Tracheal epithelial cell (primary cell): ENCODE measurements at places on chromosomes 2 and 18. TPM values are rescaled to one million over a fixed set of nuclear protein-coding genes. Genes with fewer than 3 reads are reported as not detected.

INSIG2 gene
- total RNA-seq = 8.5 and 21.7 TPM in 2 replicates

UGT1A9 gene
- 21.4 TPM in 1 of 2 replicates, not detected in the other for total RNA-seq

GPR39 gene
- 7.2 and 12.4 TPM in 2 replicates for total RNA-seq

MAP2 gene
- 5.3 and 8.7 TPM in 2 replicates for total RNA-seq

SLC4A5 gene
- 0.24 and 0.64 TPM in 2 replicates for total RNA-seq

SPIRE1 gene
- total RNA-seq = 74.5 and 114 TPM in 2 replicates

TIGD1 gene
- total RNA-seq = 0.96 and 1.7 TPM in 2 replicates

SOX11 gene
- total RNA-seq = under 0.01 TPM in 1 of 2 replicates, not detected in the other

RNF152 gene
- total RNA-seq = 31.6 and 35.8 TPM in 2 replicates

MROH2A gene
- not detected in 2 replicates for total RNA-seq

ITPRIPL1 gene
- 1.9 and 3.6 TPM in 2 replicates for total RNA-seq

DNMT3A gene
- total RNA-seq = 7.5 and 8.2 TPM in 2 replicates

DDX18 gene
- total RNA-seq = 72.1 and 79.1 TPM in 2 replicates

TCF23 gene
- total RNA-seq = not detected in 2 replicates

KCNG3 gene
- total RNA-seq = not detected in 2 replicates

GPR45 gene
- total RNA-seq = not detected in 2 replicates

LRRTM4 gene
- not detected in 2 replicates for total RNA-seq

SLC40A1 gene
- total RNA-seq = 1.4 and 1.7 TPM in 2 replicates

CCL20 gene
- 2.6 and 158 TPM in 2 replicates for total RNA-seq
